ENCODE measurements at places on chromosomes 5 and 9. TPM values are rescaled to one million over a fixed set of nuclear protein-coding genes. Genes with fewer than 3 reads are reported as not detected.
A peak's percentile ranks its signal among the peaks of the same experiment; 100 is the strongest.

DNA sequence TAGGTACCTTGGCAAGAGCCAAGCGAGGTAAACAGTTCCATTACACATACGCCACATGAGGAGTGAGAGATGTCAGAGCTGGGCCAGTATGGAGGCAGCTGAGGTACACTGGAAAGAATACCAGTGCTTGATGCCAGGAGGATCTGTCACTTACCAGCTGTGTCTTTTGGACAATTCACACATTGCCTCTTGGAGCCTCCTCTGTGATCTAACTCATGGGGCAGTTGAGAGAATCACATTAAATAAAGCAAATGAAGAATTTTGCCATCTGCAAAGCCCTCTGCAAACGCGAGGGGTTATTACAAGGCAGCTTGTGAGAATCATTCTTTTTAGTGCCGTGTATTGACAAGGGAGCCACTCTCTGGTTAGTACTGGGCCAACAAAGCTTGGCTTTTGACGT is 429.7 kb upstream of the KLF4 start:
- no peaks in the 10 kb centered on the region for H3K36me3 ChIP-seq
- H3K27me3 ChIP-seq, result no peaks in the 10 kb centered on the region
- no peaks in the 10 kb centered on the region for H3K4me1 ChIP-seq
- DNase-seq, result no peak
- no peak overlapping the region for H3K27ac ChIP-seq
- no peak overlapping the region for H3K4me3 ChIP-seq

Gene SUSD3
- 5.3 TPM for total RNA-seq

Gene DMRT3
- total RNA-seq, result 0.24 TPM

GRCh38 chr9:93094658-93095204 is 1.3 kb upstream of the CARD19 start:
- no peaks in the 10 kb centered on the region for H3K36me3 ChIP-seq
- H3K27ac ChIP-seq, result peak overlapping the region; percentile 95
- peak overlapping the region; percentile 58 for H3K4me3 ChIP-seq
- peak; percentile 74 for DNase-seq

GRCh38 chr9:120944434-120944843 is 17.8 kb upstream of the TRAF1 start:
- DNase-seq, result no peak
- no peaks in the 10 kb centered on the region for H3K36me3 ChIP-seq
- peaks cover 34% of the 10 kb centered on the region for H3K4me1 ChIP-seq
- no peaks in the 10 kb centered on the region for H3K27me3 ChIP-seq

Gene OBP2B
- not detected for total RNA-seq

Gene AUH
- 17.3 TPM for total RNA-seq

DNA sequence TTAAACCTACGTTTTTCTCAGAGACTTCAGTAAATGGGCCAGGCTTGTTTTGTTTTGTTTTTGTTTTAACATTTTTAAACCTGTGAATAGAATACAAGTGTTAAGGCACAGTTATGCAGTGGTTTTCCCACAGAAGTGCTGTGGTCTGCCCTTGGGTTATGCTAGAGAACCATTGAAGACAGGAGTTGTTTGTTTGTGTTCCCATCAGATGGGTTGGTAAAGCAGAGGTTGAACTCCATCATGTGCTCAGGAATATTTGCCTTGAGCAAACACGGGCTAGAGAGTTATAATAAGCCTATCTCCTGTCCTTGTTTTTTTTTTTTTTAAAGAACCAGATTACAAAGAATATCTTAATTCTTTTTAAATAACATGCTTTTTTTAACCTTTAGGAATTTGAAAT is 28.5 kb downstream of the RHOBTB3 start:
- no peak overlapping the region for H3K4me3 ChIP-seq
- peaks cover 15% of the 10 kb centered on the region for H3K36me3 ChIP-seq
- H3K27me3 ChIP-seq, result no peaks in the 10 kb centered on the region
